Dermis blood vessel endothelial cell (primary cell): ENCODE measurements at places on chromosomes 5 and 9. TPM values are rescaled to one million over a fixed set of nuclear protein-coding genes. Genes with fewer than 3 reads are reported as not detected.

The ARHGEF28 gene
- total RNA-seq, result 115 and 151 TPM in 2 replicates

The FABP6 gene
- not detected in 2 replicates for total RNA-seq

The PCDHGA6 gene
- 2.2 TPM in 2 replicates for total RNA-seq

The CYLC2 gene
- total RNA-seq, result not detected in 2 replicates

The DMRT3 gene
- not detected in 2 replicates for total RNA-seq

The LOX gene
- total RNA-seq, result 88.2 and 100 TPM in 2 replicates

The GABRA6 gene
- total RNA-seq, result not detected in 2 replicates

The INSYN2B gene
- total RNA-seq, result 2.9 and 5.3 TPM in 2 replicates

The LYRM7 gene
- 3.4 and 6.5 TPM in 2 replicates for total RNA-seq

The GABRP gene
- 0.51 and 0.84 TPM in 2 replicates for total RNA-seq

The PTGR1 gene
- total RNA-seq, result 23.3 and 27.6 TPM in 2 replicates

The SHISAL2B gene
- not detected in 2 replicates for total RNA-seq

The TAF11L5 gene
- total RNA-seq, result not detected in 2 replicates

The BARHL1 gene
- not detected in 2 replicates for total RNA-seq

The SAXO1 gene
- total RNA-seq, result not detected in 2 replicates

The LCN15 gene
- 0.05 TPM in 1 of 2 replicates, not detected in the other for total RNA-seq

The C9 gene
- total RNA-seq, result 0.34 TPM in 1 of 2 replicates, not detected in the other

The IL5 gene
- total RNA-seq, result not detected in 2 replicates

The SLC6A7 gene
- total RNA-seq, result not detected in 2 replicates

The LHX3 gene
- not detected in 2 replicates for total RNA-seq

The CDH9 gene
- not detected in 2 replicates for total RNA-seq

The SLC24A2 gene
- total RNA-seq, result not detected in 2 replicates

The TMEM174 gene
- not detected in 2 replicates for total RNA-seq

The PCDHGA2 gene
- total RNA-seq, result 1.4 TPM in 2 replicates

The FCN1 gene
- not detected in 2 replicates for total RNA-seq

The RAB24 gene
- 12.8 and 20.8 TPM in 2 replicates for total RNA-seq

The FBP2 gene
- not detected in 2 replicates for total RNA-seq
